Subcutaneous adipose tissue (tissue), 4 donors: ENCODE measurements at places on chromosomes 13 and 19. TPM values are rescaled to one million over a fixed set of nuclear protein-coding genes. Genes with fewer than 3 reads are reported as not detected.

BEST2 gene
- not detected for total RNA-seq

NLRP7 gene
- total RNA-seq: not detected

ZNF497 gene
- 0.51 TPM for total RNA-seq

PTH2 gene
- total RNA-seq: not detected

MRPL54 gene
- 93.8 TPM for total RNA-seq

FAM124A gene
- total RNA-seq: 3.2 TPM
